ENCODE measurements at places on chromosomes 16 and 17.
A peak's percentile ranks its signal among the peaks of the same experiment; 100 is the strongest.

- no peak for DNase-seq
These were observed 6.6 kb downstream of the PTX4 start for GRCh38 chr16:1481906-1482835.

GRCh38 chr16:26204138-26204537 is 512.4 kb downstream of the HS3ST4 start:
- DNase-seq: no peak

DNA sequence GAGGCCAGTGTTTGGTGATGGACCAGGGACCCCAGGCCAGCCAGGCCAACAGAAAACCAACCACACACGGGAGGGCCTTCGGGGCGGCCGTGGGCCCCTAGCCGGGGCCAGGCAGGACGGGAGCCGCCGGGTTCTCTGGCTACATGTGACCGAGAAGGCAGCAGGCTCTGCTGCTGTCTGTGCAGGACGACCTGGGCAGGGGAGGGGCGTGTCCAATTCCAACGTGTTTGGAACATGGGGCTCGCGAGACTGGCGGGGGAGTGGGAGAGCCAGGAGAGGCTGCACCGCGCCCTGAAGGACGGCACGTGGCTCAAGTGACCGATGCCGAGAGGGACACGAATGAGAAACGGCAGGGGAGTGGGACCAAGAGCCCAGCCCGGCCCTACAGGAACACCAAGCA is 75.4 kb downstream of the LMF1 start:
- no peak for DNase-seq

GRCh38 chr17:60134396-60135150 is 15.2 kb upstream of the CA4 start:
- peak; percentile 44 for DNase-seq

DNA sequence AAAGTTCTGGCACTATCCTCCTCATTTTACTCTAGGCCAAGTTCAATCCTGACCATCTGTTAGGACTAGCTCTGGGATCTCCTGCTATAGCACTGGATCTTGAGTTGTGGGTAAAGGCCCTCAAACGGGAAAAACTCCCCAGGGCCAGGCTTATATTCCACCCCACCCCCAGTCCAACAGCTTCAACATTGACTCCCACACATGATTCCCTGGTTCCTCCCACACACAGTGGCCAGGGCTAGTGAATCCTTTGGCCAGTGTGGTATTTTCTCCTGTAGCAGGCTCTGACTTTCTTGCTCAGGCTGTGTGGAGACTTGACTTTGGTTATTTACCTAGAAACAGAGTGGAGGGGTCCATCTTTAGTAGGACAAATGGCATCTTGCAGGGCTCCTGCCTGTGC is 10.3 kb upstream of the AKAP10 start:
- DNase-seq: no peak

DNA sequence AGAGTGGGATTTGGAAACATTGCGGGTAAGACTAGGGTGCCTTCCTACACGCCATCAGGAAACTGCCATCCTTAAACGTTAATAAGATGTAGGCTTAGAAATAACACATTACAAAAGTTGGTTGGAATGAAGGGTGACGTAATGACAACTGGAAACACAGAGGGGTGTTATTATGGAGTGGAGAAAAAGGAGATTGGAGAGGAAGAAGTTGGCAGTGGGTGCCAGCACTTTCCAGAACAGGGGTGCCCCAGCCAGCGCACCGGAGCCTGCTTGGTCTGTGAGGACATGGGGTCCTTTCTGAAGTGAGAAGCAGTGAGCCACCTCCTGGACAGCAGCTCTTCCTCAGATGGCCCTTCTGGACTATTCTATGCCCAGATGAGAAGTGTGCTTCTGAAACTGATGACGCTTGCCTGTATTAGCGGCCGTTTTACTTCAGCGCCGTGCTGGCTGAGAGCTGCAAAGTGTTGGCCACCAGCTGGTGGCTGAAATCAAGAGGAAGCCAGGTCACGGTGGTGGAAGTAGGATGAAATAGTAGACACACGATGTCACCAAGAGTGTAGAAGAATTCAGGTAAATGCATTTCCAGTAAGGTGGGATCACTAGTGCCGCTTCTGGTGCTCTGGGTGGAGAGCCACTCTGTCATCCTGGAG is 244.8 kb downstream of the NTN1 start:
- DNase-seq: no peak

DNA sequence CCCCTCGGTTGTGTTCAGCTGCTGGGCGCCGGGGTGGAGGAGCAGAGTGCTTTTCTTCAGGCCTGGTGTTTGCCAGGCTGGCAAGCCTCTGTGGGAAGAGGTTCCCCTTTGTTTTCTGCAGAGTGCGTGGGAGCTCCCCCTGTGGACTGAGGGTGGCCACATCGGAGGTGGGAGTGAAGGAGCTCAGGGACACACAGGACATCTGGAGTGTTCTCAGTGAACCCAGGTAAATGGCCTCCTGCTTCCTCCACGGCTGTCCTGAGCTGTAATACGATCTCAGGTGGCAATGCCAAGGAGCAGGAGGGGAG is 39.2 kb upstream of the IRF8 start:
- no peak for DNase-seq

DNA sequence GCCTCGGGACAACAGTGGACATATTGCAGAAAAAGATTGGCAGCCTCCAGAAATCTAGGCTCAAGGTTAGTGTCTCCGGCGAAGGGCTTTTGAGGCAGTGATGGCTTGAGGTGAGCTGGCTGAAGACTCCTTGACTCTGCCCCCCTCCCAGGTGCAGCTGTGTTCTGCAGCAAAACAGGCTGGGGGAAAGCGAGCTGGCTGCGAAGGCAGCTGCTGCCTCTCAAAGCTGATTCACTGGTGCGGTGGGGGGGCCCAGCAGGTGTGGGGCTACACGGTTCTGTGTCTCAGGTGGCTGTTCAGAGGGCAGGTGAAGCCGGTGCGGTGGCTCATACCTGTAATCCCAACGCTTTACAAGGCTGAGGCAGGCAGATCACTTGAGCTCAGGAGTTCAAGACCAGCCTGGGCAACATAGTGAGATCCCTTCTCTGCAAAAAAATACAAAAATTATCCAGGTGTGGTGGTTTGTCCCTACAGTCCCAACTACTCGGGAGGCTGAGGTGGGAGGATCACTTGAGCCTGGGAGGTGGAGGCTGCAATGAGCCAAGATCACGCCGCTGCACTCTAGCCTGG is 22.9 kb downstream of the C16orf96 start:
- no peak for DNase-seq

DNA sequence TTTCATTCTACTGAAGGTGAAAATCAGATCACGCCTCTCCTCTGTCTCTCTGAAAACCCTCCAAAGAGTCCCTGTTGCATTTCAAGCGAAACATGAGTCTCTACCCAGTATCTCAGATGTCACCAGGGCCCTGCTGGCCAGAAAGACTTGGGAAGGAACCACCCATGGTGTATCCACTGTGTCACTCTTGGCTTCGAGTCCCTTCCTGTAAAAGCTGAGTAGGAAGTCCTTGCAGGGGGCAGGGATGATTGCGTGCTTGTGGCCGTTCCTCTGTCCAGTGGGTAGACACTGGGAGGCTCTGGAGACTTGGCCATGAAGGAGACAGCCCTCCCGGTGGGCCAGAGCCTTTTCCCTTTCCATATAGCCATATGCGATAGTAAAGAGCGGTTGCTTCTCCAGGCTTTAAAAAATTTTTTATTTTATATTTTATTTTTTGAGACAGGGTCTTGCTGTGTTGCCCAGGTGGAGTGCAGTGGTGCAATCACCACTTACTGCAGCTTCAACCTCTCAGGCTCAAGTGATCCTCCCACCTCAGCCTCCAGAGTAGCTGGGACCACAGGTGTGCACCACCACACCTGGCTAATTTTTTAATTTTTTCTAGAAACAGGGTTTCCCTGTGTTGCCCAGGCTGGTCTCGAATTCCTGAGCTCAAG is 19.0 kb upstream of the RMI2 start:
- DNase-seq: no peak

DNA sequence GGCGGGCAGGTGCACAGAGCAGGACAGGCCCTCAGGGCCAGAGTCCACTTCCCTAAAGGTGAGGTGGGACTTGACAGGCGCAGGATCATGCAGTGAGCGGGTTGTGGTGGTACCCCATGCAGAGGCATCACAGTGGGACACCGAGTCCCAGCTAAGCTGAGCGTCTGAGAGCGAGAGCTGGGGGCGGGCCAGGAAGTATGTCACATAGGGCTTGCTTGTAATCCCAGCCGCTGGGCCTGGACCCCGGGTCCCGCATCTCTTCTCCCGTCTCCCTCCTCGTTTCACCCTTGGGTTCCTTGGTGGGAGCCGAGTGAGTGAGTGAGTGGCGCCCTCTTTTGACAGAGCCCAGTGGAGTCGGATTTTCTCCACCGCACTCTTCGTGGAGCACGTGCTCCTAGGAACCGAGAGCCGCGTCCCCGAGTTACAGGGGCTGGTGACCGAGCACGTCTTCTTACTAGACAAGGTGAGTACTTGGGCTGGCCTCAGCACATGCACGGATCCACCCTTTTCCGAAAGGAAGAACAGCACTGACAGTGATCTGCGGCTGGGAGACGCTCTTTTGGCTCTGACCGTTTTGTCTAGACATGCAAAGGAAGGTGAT is 50.8 kb upstream of the ENDOV start:
- no peak for DNase-seq

Data from activated CD4-positive, alpha-beta T cell treated with anti-CD3 and anti-CD28 coated beads, Interleukin-10, Interleukin-2, amounts not matched to agents 100 ng/mL and 50 ng/mL, durations not matched to agents 16 hours and 8 hours (primary cell).